ENCODE measurements at places on chromosomes 12 and 14.

- no peak for DNase-seq
Observed at GRCh38 chr12:132672116-132672515, 15.0 kb downstream of the POLE start.

DNA sequence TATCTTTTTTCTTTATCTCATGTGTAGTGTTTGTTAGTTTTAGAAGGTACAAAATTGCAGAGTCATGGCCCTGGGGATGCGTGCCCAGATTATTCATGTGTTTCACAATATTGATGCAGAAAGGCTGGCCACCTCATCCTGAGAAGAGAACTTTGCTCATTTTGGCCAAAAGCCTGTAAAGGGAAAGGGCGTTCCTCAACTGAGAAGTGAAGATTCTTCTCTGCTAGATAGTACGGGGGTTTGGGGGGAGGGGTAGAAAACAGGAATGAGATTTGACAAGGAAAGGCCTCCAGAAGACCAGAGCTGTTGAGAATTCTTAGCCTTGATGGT is 1.7 kb downstream of the MGST1 start:
- DNase-seq: no peak

GRCh38 chr14:41749429-41749828 is 142.8 kb downstream of the LRFN5 start:
- no peak for DNase-seq

- DNase-seq: no peak
Observed at GRCh38 chr12:12023456-12023855, 47.3 kb upstream of the BCL2L14 start.

DNA sequence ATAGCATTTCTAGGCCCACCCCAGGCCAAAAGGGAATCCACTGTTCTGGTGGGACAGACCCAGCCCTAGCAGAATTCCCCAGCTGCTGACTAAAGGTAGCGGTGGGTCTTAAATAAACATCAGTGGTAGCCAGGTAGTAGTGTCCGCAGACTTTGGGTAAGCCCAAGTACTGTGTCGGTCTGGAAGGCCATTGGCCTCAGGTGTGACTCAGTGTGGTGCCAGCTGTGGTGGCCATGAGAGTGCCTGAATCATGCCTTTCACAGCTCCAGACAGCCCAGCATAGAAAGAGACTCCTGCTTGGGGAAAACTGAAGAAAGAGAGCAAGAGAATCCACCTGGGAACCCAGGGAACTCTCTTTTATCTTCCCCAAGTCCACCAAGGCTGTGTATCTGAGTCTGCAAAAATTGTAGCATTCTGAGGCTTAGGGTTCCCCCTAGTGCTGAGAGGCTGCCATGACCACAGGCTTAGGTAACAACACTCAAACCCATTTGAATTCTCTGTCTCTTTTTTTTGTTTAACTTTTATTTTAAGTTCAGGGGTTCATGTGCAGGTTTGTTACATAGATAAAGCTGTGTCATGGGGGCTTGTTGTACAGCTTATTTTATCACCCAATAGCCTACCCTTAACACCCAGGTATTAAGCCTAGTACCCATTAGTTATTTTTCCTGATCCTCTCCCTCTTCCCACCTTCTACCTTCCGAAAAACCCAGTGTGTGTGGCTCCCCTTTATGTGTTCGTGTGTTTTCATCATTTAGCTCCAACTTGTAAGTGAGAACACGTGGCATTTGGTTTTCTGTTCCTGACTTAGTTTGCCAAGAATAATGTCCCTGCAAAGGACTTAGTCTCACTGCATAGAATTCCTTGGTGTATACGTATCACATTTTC is 16.7 kb upstream of the CD163L1 start:
- DNase-seq: peak; percentile 71

GRCh38 chr12:39176356-39176755 is 266.6 kb downstream of the KIF21A start:
- DNase-seq: no peak

DNA sequence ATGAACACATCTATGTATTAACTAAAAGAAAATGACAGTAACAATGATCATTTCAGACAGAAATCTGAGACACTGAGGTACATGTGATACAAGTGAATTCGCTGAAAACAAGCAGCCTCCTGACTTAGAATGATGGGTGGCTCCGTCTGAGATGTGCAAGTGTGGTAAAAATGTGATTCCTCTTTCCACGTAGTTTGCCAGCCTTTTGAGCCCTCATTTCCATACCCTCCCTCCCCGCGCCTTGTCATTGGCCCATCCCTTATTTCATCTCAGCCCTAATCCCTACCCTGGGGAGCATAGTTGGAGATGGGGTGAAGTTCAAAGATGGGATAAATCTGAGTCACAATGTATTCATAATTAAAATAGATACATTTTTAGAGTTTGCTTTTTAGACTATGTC is 107.8 kb downstream of the BMP4 start:
- DNase-seq: no peak

- DNase-seq: no peak
Observed at GRCh38 chr12:26721800-26722199, 111.2 kb downstream of the ITPR2 start.

DNA sequence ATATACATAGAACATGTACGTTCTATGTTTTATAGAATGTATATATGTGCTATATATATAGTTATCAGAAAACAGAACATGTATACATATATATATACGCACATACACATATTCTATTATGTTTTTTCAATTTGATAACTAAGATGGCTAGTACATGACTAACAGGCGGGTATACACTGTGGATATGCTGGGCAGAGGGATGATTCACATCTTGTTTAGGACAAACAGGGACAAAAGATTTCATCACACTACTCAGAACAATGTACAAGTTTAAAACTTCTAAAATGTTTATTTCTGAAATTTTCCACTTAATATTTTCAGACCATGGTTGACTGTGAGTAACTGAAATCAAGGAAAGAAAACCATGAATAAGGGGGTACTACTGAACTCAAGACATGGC is 17.4 kb downstream of the TIMELESS start:
- no peak for DNase-seq

DNA sequence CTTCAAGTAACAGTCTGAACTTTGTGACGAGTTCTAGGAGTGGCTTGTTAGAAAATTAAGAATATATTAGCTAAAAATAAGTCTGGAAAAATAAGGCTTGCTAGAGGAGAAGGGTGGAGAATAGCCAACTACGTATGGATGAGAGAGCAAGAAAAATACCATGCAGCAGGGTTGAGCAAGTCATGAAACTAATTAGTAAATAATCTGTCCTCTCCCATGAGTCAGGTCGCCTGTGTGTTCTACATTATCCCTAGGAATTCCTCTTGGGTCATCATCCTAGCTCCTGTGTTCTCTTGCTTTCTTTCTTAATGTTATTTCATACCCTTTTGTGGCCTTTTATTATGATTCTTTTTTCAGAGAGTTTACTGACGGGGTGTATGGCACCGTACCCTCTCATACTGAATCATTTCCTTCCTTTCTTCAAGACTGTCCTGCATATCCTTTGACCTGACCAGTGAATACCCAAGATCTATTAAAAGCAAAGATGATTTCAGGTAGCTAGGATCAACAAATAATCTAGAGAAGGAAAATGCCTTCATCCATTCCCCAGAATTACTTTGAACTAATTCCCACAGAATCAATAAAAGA is 177.2 kb upstream of the NPAS3 start:
- DNase-seq: no peak

- no peak for DNase-seq
Observed at GRCh38 chr12:113305281-113305856, 29.5 kb downstream of the SLC8B1 start.

GRCh38 chr12:83709899-83710298 is 1023.2 kb downstream of the TMTC2 start:
- no peak for DNase-seq

DNA sequence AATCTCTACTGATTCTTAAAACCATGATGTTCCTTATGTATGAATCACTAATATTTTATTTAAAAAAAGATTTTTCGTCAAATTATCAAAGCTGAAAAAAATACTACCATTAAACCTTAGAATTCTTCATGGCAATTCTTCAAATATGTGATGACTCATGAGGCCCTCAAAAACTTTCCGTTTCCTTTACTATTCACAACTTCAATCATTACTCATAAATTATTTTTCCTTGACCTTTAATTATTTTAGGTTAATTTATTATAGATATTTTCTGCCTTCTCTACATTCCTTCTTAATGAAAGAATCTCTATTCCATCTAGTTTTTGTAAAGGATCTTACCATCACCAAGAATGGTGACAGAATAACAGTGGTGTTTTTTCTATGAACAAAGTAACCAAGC is 162.1 kb upstream of the SOX5 start:
- no peak for DNase-seq

- no peak for DNase-seq
Observed at GRCh38 chr12:41190338-41190737, 2.2 kb downstream of the PDZRN4 start.

- no peak for DNase-seq
Observed at GRCh38 chr14:21498540-21499526, 12.3 kb downstream of the METTL3 start.

- DNase-seq: no peak
Observed at GRCh38 chr12:114193474-114193873, 212.5 kb downstream of the TBX5 start.

GRCh38 chr12:113236539-113237399 is 15.5 kb downstream of the TPCN1 start:
- no peak for DNase-seq

DNA sequence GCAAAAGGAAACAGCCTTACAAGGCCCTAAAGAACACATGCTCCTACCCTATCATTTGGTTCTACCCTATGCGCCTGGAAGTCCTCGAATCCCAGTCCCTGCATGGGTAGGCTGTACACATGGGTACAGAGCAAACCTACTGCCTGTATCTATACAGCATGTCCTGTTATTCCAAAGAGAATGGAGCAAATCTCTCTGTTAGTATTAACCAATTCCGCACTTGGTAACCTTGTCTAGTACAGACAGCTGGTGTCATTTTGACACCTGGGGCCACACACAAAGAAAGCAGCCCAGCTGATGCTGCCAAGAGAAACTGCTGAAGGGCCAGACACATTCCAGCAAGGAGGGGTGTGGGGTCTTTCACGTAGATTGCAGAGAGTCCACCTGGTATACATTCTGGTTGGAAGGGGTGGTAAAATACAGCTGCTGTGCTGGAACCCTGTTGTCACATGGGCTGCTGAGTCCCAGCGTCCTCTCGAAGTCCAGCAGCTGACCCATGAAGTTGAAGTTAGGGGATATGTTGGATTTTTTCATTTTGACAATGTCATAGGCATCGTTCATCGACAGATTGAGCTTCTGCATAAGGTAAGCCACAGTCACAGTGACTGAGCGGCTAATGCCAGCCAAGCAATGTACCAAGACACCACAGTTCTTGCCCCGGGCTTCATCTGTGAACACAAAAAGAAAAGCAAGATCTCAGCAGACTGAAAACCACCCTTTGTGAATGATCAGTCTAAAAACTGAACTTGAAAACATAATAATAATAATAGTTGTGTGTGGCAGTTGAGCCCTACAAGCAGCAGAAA is 3.2 kb downstream of the DUSP6 start:
- no peak for DNase-seq

DNA sequence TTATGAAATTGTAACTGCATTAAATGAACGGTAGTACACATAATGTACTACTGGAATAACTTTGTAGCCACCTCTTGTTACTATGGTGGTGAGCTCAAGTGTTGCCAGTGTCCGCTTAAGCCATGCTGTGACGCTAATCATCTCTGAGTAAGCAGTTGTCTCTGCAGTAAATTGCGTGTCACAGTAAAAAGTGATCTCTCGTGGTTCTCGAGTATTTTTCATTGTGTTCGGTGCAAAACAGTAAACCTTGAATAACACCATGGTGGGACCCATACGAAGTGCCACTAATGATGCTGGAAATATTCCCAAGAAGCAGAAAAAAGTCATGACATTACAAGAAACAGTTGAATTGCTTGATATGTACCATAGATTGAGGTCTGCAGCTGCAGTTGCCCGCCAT is 524.8 kb downstream of the SOX5 start:
- DNase-seq: no peak

DNA sequence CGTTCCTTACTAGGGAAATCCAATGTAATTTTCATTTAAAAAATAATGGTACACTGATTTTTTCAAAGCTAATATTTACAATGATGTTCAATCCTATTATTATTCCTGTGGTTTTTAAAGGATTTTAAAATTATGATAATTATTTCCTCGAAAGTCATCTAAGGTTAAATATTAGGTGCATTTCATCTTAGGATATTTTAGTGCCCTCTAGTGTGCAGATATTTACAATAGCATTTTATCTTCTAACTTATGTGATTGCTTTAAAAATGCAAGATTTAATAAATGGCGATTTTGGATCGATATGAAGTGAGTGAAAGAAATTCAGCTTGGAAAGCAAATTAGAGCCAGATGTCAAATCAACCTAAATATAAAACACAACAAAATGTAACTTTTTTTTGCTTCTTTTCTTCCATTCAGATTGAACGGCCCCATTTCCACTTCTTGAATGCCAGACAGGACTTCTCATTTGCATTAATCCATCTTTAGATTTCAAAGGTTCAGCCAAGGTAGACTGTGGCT is 293.5 kb downstream of the SLC6A15 start:
- no peak for DNase-seq

DNA sequence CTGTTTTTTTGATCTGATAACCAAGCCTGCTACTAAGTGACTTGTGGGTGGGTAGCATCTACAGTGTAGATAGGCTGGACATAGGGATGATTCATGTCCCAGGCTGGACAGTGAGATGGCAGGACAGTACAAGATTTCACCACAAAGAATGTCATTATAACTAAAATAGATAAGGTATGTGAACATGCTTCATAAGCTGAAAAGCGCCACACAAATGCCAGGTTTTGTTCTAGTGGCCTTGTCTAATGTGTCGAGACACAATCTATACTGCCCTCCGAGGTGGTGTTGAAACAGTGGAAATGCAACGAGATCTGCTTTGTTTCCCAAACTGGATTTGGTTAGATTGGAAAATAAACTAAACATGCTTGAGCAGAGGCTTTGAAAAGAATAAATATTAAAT is 4.4 kb downstream of the LGALS3 start:
- DNase-seq: no peak

GRCh38 chr14:33728010-33728498 is 222.8 kb downstream of the EGLN3 start:
- DNase-seq: no peak

GRCh38 chr14:26794731-26795130 is 196.9 kb upstream of the NOVA1 start:
- DNase-seq: no peak

GRCh38 chr14:25090716-25091454 is 40.9 kb upstream of the STXBP6 start:
- DNase-seq: no peak

Data from ecto neural progenitor cell (in vitro differentiated cells).